ENCODE measurements at places on chromosomes 12 and 14. TPM values are rescaled to one million over a fixed set of nuclear protein-coding genes. Genes with fewer than 3 reads are reported as not detected.
A peak's percentile ranks its signal among the peaks of the same experiment; 100 is the strongest.

The SERPINA10 gene
- not detected for total RNA-seq

The CTSG gene
- total RNA-seq: not detected

The NPAS3 gene
- total RNA-seq: not detected

The DNAJC22 gene
- total RNA-seq: not detected

The TSPAN31 gene
- 14.4 TPM for total RNA-seq

The KLRK1 gene
- total RNA-seq: 80.4 TPM

The IFT81 gene
- total RNA-seq: 3.5 TPM

The PRPH gene
- not detected for total RNA-seq

The MYBPC1 gene
- total RNA-seq: not detected

DNA sequence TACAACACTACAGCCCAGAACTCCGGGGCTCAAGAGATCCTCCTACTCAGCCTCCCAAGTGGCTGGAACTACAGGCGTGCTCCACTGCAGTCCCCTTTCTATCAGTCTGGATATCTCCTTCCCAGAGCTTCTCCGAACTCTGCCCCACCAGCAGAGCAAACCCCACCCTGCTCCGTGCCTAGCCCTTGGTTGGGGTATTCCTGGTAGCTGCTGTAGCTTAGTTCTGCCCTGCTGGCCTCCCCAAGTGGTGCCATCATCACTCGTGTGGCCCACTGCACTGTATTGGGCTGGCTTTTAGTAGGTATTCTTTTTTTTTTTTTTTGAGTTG lies 9.5 kb downstream of the HSP90AA1 start:
- H3K4me1 ChIP-seq: peaks cover 15% of the 10 kb centered on the region
- no peaks in the 10 kb centered on the region for H3K27me3 ChIP-seq
- no peak overlapping the region for H3K4me3 ChIP-seq

DNA sequence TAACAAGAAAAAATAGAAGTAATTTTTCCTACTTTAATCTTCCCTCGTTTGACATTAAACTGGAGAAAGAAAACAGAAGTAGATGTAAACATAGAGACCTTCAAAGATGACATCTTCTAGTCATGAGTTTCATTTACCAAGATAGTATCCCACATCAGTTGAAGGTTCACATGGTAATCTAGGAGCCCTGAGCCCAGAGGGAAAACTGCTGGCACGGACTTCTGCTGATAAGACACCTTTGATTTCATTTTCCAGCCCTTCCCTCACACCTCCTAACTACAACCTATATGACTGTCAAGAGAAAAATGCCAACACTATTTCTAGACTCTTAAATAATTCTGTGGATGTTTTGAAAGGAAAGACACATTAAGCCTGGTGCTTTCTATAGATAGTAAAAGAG lies 46.0 kb upstream of the CCDC175 start:
- peaks cover 32% of the 10 kb centered on the region for H3K27me3 ChIP-seq
- H3K27ac ChIP-seq: no peak overlapping the region
- H3K4me1 ChIP-seq: no peaks in the 10 kb centered on the region
- DNase-seq: no peak
- H3K36me3 ChIP-seq: no peaks in the 10 kb centered on the region
- no peak overlapping the region for H3K4me3 ChIP-seq

DNA sequence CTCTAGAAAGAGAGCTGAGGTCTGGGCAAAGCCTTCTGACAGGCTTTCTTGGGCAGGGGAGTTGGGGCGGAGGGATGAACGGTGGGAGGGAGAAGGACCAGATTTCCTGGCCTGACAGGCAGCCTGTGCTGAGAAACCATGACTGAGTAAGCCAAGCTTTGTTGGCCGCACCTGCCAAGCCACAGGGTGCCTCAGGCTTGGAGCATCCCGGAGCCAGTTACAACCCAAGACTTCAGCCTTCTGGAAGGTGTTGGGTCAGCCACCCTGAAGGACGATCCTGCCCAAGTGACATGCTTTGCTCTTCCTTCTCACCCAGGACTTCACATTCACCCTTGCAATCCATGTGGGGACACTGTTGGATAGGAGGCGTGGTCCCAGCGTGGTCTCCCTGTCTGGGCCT lies 21.0 kb upstream of the AQP2 start:
- H3K36me3 ChIP-seq: no peaks in the 10 kb centered on the region
- DNase-seq: no peak
- H3K4me3 ChIP-seq: no peak overlapping the region
- no peak overlapping the region for H3K27ac ChIP-seq
- H3K4me1 ChIP-seq: no peaks in the 10 kb centered on the region

GRCh38 chr12:127263621-127264020 lies 1003.3 kb upstream of the TMEM132C start:
- no peak for DNase-seq
- H3K27me3 ChIP-seq: peaks cover 26% of the 10 kb centered on the region
- H3K27ac ChIP-seq: no peak overlapping the region
- H3K4me3 ChIP-seq: no peak overlapping the region
- no peaks in the 10 kb centered on the region for H3K4me1 ChIP-seq

- H3K36me3 ChIP-seq: no peaks in the 10 kb centered on the region
- peak overlapping the region; percentile 89 for H3K27ac ChIP-seq
- H3K27me3 ChIP-seq: no peaks in the 10 kb centered on the region
Observed at GRCh38 chr12:116916714-116917114, 6.0 kb downstream of the FBXW8 start.

GRCh38 chr14:80638620-80639515 lies 302.7 kb downstream of the CEP128 start:
- H3K27me3 ChIP-seq: no peaks in the 10 kb centered on the region
- no peaks in the 10 kb centered on the region for H3K4me1 ChIP-seq
- DNase-seq: no peak
- no peak overlapping the region for H3K27ac ChIP-seq

- H3K36me3 ChIP-seq: no peaks in the 10 kb centered on the region
- no peak overlapping the region for H3K4me3 ChIP-seq
- no peak overlapping the region for H3K27ac ChIP-seq
- DNase-seq: no peak
- H3K27me3 ChIP-seq: peaks cover 14% of the 10 kb centered on the region
Observed at GRCh38 chr12:112841906-112842305, 50.4 kb downstream of the RPH3A start.

- H3K4me3 ChIP-seq: peak overlapping the region; percentile 82
- no peaks in the 10 kb centered on the region for H3K27me3 ChIP-seq
- peak overlapping the region; percentile 94 for H3K27ac ChIP-seq
- H3K36me3 ChIP-seq: peaks cover 20% of the 10 kb centered on the region
Observed at GRCh38 chr14:35159742-35160409, 37.5 kb downstream of the PRORP start.

DNA sequence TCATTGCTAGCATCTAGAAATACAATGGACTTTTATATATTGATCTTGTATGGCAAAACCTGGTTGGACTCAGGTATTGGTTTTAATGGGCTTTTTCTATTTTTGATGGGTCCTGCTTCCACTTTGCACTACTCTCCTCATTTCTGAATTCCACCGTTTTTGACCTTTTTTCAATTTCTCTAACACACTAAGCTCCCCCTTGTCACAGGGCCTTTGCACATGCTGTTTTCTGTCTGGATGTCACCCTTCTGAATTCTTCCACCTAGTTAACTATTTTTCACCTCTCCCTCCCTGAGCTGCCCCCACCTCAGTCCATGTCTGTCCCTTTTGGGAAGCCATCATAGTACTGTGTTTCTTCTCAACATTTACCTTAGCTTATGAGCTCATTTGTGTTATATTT lies 112.7 kb upstream of the FRMD6 start:
- no peak overlapping the region for H3K27ac ChIP-seq
- no peak for DNase-seq
- no peaks in the 10 kb centered on the region for H3K36me3 ChIP-seq

- H3K4me1 ChIP-seq: no peaks in the 10 kb centered on the region
- no peak overlapping the region for H3K27ac ChIP-seq
- no peak overlapping the region for H3K4me3 ChIP-seq
- peaks cover 45% of the 10 kb centered on the region for H3K27me3 ChIP-seq
Observed at GRCh38 chr12:30877105-30877875, 49.3 kb upstream of the TSPAN11 start.

- peaks cover 37% of the 10 kb centered on the region for H3K4me1 ChIP-seq
- H3K27ac ChIP-seq: no peak overlapping the region
- DNase-seq: no peak
- no peaks in the 10 kb centered on the region for H3K36me3 ChIP-seq
- H3K27me3 ChIP-seq: peaks cover 49% of the 10 kb centered on the region
Observed at GRCh38 chr12:57214398-57214781, 2.2 kb upstream of the NXPH4 start.

DNA sequence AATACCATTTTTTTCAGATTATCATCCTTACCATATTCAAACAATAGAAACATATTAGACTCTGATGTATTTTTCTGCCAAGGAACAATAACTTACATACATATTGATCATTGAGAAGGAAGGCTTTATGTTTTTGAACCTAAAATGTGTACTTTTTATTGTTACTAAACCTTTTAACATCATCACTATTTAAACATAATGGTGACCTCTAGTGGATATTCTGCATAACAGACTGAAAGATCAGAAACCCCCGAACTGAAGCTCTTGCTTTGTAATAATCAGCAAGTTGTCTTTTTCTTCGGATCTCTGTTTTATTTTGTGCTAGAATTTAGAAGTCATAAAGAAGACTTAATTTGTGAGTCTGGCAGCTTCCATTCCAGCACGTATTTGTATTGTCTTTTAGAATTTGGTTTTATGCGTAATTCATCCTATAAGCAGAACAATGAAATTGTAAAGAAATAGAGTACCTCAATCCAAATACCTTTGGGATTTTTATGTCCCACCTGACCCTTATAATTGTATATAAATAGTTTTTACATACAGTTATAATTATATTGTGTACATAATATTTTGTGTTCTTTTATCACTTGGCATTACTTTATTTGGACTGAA lies 125.9 kb upstream of the ATF1 start:
- H3K4me1 ChIP-seq: peaks cover 11% of the 10 kb centered on the region
- H3K27me3 ChIP-seq: no peaks in the 10 kb centered on the region
- no peaks in the 10 kb centered on the region for H3K36me3 ChIP-seq
- no peak overlapping the region for H3K4me3 ChIP-seq

- no peak overlapping the region for H3K4me3 ChIP-seq
- no peaks in the 10 kb centered on the region for H3K4me1 ChIP-seq
- H3K27ac ChIP-seq: no peak overlapping the region
Observed at GRCh38 chr12:65450625-65451024, 172.1 kb downstream of the MSRB3 start.

GRCh38 chr12:93580682-93581081 lies 8.2 kb downstream of the SOCS2 start:
- H3K4me1 ChIP-seq: peaks cover 16% of the 10 kb centered on the region
- H3K36me3 ChIP-seq: peaks cover 10% of the 10 kb centered on the region
- H3K27ac ChIP-seq: no peak overlapping the region
- no peak overlapping the region for H3K4me3 ChIP-seq
- H3K27me3 ChIP-seq: no peaks in the 10 kb centered on the region
- no peak for DNase-seq

DNA sequence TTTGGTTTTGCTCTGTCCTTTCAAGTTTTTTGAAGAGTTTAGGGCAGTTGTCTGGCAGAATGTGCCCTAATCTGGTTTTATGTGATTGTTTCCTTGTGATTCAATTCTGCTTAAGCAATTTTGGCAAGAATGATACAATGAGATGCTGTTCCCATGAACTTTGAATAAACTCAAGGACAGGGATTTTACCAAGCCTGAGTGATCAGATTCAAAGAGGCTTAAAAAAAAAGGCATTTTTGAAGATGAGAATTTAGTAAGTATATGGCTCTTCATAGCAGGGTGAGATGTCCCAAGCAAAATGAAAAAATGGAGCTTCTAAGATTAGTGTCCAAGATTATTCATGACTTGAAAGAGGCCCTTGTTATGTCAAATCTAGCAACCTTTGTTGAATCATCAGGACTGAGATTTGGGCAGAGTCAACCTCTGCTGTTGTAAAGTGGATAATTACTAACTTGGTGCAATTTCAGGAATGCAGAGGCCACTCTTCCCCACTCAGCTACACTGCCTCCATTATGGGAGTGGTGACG lies 180.6 kb upstream of the NUDT4 start:
- no peaks in the 10 kb centered on the region for H3K4me1 ChIP-seq
- peaks cover 36% of the 10 kb centered on the region for H3K27me3 ChIP-seq
- DNase-seq: no peak
- no peak overlapping the region for H3K27ac ChIP-seq
- H3K4me3 ChIP-seq: no peak overlapping the region

GRCh38 chr14:94844593-94845152 lies 74.8 kb upstream of the GSC start:
- no peaks in the 10 kb centered on the region for H3K36me3 ChIP-seq
- no peak overlapping the region for H3K27ac ChIP-seq
- no peak for DNase-seq
- no peaks in the 10 kb centered on the region for H3K4me1 ChIP-seq
- H3K4me3 ChIP-seq: no peak overlapping the region

- no peaks in the 10 kb centered on the region for H3K27me3 ChIP-seq
- no peaks in the 10 kb centered on the region for H3K4me1 ChIP-seq
- H3K36me3 ChIP-seq: no peaks in the 10 kb centered on the region
Observed at GRCh38 chr14:83164016-83164415, 1630.4 kb upstream of the SEL1L start.

- no peak overlapping the region for H3K27ac ChIP-seq
- H3K27me3 ChIP-seq: no peaks in the 10 kb centered on the region
- H3K4me3 ChIP-seq: no peak overlapping the region
Observed at GRCh38 chr12:30200864-30201263, 417.1 kb upstream of the TMTC1 start.

DNA sequence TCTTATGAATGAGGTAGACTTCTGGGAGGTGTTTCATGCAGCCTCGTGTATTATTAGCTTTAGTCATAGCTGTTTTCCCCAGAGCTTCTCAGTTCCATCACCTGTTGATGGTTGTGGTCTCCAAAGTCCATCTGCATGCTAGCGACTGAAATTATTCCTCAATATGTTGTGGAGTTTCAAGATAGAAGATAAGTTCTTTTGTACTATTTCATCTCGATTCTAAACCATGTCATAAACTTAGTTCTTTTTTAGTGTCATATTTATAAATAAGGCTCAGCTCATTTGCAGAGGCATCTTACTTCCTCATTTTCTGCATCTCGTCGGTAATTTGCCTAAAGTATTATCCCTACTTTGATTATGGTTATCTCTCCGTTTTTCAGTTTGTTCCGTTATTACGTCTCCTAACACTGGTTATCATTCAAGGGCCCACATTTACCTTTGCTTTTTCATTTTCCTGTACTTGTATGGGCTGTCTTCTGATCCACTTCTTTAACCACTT lies 119.1 kb downstream of the ITPR2 start:
- no peak for DNase-seq
- H3K27ac ChIP-seq: no peak overlapping the region
- peaks cover 7% of the 10 kb centered on the region for H3K4me1 ChIP-seq
- peaks cover 12% of the 10 kb centered on the region for H3K36me3 ChIP-seq

DNA sequence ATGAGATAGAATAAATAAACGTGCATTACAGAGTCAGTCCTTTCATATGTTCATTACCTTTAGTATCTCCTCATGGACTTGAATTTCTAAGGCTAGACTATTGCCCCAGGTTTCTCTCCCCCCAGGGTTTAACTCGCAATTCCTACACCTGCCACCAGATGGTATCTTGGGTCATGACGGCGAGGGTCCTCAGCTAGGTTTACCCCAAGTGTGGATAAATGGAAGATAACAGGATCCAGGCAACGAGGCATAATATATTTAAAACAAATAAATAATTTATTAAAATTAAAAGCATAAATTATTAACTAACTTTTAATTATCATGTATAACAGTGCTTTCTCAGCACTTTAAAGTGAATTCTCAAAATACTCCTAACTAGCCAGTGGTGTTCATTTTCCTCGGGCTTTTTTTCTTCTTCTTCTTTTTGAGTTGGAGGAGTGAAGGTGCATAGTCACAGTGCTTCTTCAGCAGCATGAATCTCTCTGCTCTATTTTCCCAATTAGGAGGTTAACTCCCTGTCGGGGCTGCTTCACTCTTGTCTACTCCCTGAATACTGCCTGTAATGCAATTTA lies 243.5 kb upstream of the CAND1 start:
- no peaks in the 10 kb centered on the region for H3K36me3 ChIP-seq
- DNase-seq: no peak
- no peak overlapping the region for H3K27ac ChIP-seq
- peaks cover 33% of the 10 kb centered on the region for H3K27me3 ChIP-seq
